ENCODE measurements at places on chromosomes 4 and X. TPM values are rescaled to one million over a fixed set of nuclear protein-coding genes. Genes with fewer than 3 reads are reported as not detected.

The RAB9B gene
- 6.5 TPM for total RNA-seq

The LGI2 gene
- total RNA-seq, result 10.3 TPM

The SYTL4 gene
- total RNA-seq, result 12.6 TPM

The AREG gene
- total RNA-seq, result 22.4 TPM

The ASB12 gene
- 0.45 TPM for total RNA-seq

The CNGA1 gene
- total RNA-seq, result 5.5 TPM

The PLAC8 gene
- total RNA-seq, result 4.2 TPM

The GPC3 gene
- 13.2 TPM for total RNA-seq

The SH2D1A gene
- total RNA-seq, result 0.62 TPM

The FHIP1A gene
- 6.2 TPM for total RNA-seq

The MAGEC1 gene
- not detected for total RNA-seq

The CENPI gene
- 1.7 TPM for total RNA-seq

The TCEANC gene
- total RNA-seq, result 2.3 TPM

The RBMXL3 gene
- not detected for total RNA-seq

The ODAPH gene
- not detected for total RNA-seq

The RTL3 gene
- 0.87 TPM for total RNA-seq

The BMX gene
- 3.7 TPM for total RNA-seq

The BEX2 gene
- 4.7 TPM for total RNA-seq

The TMEM35A gene
- total RNA-seq, result 3.2 TPM

The FAM184B gene
- not detected for total RNA-seq

The GPR143 gene
- total RNA-seq, result not detected

The PLS3 gene
- 708 TPM for total RNA-seq

The GPAT3 gene
- 5.1 TPM for total RNA-seq

The CENPE gene
- 1.3 TPM for total RNA-seq

The ATP1B4 gene
- total RNA-seq, result not detected

The PHOX2B gene
- total RNA-seq, result not detected

The XAGE2 gene
- total RNA-seq, result not detected

The ASB5 gene
- not detected for total RNA-seq

The CENPVL2 gene
- not detected for total RNA-seq

The BANK1 gene
- total RNA-seq, result 1.5 TPM

The C4orf51 gene
- not detected for total RNA-seq

The TSPAN7 gene
- total RNA-seq, result 35.2 TPM

The CENPVL1 gene
- total RNA-seq, result not detected

The VCX3A gene
- not detected for total RNA-seq

The PRDM5 gene
- 26.0 TPM for total RNA-seq

The PLXNB3 gene
- total RNA-seq, result 18.7 TPM

The CENPU gene
- 1.1 TPM for total RNA-seq

The CORIN gene
- total RNA-seq, result 0.52 TPM

The TCEAL2 gene
- total RNA-seq, result 21.4 TPM

The EDNRA gene
- 23.0 TPM for total RNA-seq

The MAOB gene
- 35.0 TPM for total RNA-seq
